Renal cortex interstitium (tissue), 15 donors: ENCODE measurements at places on chromosomes 16 and 17.

GRCh38 chr16:54477714-54478113 lies 191.1 kb upstream of the IRX3 start:
- no peak for DNase-seq

GRCh38 chr17:51319186-51319585 lies 58.8 kb downstream of the UTP18 start:
- no peak for DNase-seq

DNA sequence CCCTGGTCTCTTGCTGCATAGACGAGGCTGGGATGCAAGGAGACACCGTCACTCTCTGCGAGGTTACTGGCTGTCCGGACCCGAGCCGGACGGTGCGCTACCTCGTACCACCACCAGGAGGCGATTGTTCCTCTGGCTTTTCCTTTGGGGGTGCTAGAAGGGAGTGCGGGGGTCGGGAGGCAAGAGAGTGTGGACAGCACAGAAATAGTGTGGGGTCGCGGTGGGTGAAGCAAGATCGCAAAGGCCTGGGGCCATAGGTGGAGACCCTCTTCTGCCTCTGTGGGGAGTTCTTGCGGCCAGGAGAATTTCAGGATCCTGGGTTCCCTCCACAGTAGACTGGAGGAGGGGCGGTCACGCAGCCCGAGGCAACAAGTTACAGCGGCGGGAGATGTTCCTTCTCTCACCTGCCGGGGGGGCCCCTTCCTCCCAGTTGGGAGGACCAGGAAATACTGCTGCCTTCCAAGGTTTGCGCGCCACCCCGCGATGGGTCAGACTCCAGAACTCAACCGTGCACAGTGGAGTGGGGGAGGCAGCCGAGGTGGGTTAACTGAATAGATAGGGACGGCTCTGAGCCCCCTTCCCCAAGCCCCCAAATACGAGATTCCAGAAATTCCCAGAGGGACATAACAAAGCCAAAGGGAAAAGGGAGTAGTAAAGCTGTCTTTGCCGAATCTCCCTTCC lies 6.9 kb downstream of the PHOSPHO1 start:
- DNase-seq = no peak

DNA sequence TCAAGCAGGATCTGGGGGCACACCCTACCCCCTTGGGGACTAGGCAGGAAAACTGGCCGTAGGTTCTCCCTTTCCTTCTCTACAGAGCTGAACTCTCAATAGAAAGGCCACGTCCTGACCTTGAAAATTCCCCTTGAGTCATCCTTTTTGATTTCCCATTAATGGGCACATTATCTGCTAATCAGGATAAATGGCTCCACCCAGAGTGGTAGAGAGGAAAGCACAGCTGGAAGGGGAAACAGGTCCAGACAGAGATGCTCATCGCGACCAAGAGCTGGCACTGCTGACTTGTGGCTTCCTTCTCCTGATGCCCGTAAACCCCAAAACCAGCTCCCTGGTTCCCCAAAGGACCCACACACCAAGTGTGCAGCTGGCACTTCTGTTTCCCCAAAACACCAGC lies 206.5 kb upstream of the CDH5 start:
- DNase-seq = no peak

GRCh38 chr16:24853169-24853824 lies 7.5 kb downstream of the SLC5A11 start:
- DNase-seq = no peak

- no peak for DNase-seq
Measured at GRCh38 chr17:48244121-48244711, 136.7 kb downstream of the SNX11 start.

DNA sequence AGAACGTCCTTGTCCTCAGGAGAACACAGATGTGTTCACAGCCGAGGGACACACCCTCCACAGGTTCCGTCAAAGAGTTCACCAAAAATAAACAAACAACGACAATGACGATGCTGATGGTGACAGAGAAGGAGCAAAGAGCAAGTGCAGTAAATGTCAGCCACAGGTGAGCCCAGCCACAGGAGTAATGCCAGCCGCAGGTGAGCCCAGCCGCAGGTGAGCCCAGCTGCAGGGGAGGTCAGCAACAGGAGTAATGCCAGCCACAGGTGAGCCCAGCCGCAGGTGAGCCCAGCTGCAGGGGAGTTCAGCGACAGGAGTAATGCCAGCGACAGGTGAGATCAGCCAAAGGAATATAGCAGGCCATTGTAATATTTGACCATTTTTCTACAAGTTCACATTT lies 315.2 kb downstream of the FOXL1 start:
- DNase-seq = no peak

DNA sequence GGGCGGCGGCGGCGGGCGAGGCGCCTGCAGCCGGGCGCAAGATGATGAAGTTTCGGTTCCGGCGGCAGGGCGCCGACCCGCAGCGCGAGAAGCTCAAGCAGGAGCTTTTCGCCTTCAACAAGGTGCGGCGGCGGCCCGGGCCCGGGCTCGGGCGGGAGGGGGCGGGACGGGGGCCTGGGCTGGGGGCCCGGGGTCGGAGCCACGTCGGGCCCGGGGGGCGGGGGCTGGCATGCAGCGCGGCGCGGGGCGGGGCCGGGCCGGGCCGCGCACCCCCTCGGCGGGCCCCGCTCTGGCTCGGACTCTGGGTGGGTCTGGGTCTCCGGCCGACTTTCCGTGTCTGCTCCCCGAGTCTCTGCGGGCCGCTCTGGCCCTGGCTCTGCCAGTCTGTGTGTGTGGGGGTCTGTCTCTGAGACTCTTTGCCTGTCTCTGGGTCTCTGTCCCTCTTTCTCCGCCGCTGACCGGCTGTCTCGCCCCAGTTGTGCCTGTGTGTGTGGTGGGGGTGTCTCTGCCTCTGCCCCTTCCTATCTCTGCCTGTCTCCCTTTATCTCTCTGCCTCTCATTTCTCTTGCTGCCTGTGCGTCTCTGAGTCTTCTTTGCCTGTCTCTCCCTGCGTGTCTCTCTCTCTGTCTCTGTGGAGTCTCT lies 328 bp downstream of the LLGL1 start:
- DNase-seq = no peak

DNA sequence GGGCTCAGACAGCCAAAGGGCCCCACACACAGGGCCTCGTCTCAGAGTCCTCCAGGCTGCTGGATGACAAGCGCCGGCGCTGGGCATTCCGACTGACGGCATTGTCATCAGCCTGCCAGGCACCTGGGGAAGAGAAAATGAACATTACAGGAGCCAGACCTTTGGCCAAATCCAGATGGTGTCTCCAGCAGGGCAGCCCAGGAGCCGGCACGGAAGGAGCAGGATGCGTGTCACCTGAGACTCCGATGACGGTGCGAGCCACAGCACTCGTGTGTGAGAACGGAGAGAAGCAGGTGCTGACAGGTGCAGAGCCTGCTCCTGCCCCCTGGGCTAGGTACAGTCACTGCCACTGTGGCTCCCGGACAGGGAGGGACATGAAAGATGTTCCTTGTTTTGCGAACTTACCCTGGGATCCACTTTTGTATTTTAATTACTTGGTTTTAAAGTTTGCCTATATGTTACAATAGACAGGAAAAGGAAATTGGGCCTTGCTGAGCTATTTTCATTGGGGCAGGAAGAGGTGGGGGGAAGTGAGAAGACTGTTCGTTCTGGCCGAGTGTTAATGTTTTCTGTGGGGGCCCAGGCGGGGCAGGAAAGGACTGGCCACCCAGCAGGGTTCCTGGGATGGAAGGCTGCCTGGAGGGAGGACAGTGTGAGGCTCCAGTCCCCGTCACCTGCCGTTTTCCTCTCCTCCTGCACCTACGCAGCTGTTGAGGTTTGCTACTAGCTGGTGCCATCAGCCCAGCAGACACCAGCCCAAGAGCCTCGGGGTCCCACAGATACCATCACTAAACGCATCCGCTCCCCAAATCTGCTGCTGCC lies 4.4 kb upstream of the FOXJ1 start:
- no peak for DNase-seq

- no peak for DNase-seq
Measured at GRCh38 chr16:48409839-48410632, 24.8 kb upstream of the SIAH1 start.

GRCh38 chr17:8101721-8102120 lies 14.2 kb upstream of the ALOX12B start:
- DNase-seq = no peak

- no peak for DNase-seq
Measured at GRCh38 chr16:386641-387156, 4.9 kb upstream of the PGAP6 start.

- no peak for DNase-seq
Measured at GRCh38 chr17:45577571-45578279, 87.2 kb upstream of the PLEKHM1 start.

DNA sequence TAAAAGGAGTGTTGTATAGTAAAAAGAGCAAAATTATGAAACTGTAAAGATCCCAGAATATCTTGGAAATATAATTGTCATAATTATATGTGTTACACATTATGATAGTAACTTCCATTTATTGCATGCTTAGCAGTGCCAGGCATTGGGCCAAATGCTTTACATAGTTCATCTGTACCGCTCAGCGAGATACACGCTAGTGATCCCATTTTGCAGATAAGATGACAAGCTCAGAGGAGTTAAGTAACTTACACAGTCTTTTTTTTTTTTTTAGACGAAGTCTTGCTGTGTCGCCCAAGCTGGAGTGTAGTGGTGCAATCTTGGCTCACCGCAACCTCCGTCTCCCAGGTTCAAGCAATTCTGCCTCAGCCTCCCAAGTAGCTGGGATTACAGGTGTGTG lies 6.8 kb upstream of the EZH1 start:
- DNase-seq = no peak

GRCh38 chr16:10080051-10080772 lies 102.0 kb downstream of the GRIN2A start:
- no peak for DNase-seq

DNA sequence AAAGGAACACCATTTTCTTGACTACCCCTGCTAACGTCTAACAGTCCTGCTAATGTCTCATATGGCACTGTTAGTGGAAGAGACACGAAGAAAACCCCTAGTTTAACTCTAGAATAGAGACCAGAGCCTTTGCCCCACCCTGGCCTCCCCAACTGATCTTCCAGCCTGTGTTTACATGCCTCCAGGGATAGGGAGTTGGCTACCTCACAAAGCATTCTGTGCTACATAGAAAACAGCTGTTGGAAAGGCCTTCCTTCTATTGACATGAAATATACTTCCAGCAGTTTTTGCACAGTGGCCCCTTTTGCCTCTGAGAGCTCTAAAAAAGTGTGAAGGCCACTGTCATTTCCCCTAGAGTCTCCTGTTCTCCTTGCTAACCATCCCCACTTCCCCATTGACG lies 73.1 kb downstream of the ASIC2 start:
- DNase-seq = no peak

GRCh38 chr16:53999841-54000240 lies 286.7 kb downstream of the IRX3 start:
- no peak for DNase-seq

- DNase-seq = no peak
Measured at GRCh38 chr17:48299760-48300159, 130.3 kb downstream of the SKAP1 start.
